ENCODE measurements at places on chromosomes 1 and 21.

DNA sequence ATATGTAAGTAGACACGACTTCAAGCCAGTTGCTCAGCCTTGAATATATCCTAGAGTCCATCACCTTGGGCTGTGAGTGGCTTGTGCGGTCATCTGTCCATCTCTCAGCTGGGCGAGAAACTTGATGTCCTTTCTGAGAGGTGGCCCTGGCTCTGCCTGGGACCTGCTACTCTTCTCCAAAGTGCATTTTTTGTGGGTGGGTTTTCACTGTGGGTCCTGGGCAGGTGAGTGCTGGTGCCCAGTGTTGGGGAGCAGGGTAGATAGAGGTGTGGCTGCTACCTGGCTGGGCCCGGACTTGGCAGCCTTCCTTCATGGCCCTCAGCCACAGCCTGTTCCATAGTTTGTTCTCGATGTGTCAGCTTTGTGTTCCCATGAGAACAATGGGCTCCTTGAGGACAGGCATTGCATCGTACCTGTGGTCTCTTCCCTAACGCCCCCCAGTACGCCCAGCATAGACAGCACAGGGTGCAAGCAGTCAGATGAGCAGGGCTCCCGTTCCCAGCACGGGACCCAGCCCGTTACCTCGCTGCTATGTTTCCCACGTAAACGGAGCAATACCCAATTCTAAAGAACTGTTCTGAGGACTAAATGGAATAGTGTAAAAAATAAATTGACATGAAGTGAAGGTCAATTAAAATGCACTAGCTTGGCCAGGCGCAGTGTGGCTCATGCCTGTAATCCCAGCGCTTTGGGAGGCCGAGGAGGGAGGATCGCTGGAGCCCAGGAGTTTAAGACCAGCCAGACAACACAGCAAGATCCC, 877 bp upstream of the SLX9 start:
- DNase-seq, result no peak

DNA sequence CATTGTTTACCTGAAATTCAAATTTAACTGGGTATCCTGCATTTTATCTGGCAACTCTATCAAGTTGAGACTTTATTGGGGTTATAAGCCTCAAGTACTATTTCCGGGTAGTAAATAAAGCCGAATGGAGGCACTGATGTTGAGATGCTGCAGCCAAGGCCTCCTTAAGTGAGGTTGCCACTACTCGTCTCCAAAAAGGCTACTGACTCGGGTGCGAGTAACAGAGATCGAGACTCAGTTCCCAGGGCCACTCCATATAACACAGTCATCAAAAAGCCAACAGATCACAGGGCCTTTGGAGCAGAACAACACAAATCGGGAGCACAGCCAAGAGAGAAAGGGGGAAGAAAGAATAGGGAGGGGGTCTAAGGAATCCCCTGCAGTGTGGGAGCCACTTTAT, 524 bp downstream of the COPA start:
- no peak for DNase-seq

DNA sequence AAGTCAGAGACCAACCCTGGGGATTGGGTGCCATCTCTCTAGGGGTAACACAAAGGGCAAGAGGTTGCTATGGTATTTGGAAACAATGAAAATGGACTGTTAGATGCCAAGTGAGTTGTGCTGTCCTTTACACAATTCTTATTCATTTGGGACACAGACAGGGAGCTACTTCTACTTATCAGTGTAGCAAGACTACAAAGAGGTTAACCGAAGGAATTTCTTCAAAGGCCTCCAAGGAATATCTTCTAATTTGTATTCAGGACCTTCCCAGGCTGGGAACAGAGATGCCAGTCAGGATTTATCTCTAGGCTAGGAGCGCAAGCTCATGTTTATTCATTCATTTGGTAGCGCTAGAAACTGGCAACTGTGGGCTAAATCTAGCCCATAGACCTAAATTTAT, 2.6 kb downstream of the NAXE start:
- DNase-seq, result no peak

DNA sequence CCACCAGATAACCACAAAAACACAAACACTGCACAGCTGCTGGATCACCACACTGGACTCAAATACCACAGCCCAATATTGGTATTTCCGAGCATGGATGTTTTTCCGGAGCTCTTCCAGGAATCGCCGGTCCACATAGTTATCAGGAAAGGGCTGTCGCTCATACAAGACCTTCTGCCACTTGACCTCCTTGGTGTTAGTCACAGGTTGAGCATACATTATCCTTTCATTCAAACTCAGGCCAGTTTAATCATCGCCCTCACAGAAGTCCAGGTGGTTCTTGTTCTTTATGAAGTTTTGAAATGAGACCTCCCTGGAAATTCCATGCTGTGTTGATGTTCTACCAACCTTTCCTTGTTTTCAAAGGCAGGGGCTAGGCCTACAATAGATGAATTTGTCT, 1.5 kb downstream of the PIGC start:
- no peak for DNase-seq

DNA sequence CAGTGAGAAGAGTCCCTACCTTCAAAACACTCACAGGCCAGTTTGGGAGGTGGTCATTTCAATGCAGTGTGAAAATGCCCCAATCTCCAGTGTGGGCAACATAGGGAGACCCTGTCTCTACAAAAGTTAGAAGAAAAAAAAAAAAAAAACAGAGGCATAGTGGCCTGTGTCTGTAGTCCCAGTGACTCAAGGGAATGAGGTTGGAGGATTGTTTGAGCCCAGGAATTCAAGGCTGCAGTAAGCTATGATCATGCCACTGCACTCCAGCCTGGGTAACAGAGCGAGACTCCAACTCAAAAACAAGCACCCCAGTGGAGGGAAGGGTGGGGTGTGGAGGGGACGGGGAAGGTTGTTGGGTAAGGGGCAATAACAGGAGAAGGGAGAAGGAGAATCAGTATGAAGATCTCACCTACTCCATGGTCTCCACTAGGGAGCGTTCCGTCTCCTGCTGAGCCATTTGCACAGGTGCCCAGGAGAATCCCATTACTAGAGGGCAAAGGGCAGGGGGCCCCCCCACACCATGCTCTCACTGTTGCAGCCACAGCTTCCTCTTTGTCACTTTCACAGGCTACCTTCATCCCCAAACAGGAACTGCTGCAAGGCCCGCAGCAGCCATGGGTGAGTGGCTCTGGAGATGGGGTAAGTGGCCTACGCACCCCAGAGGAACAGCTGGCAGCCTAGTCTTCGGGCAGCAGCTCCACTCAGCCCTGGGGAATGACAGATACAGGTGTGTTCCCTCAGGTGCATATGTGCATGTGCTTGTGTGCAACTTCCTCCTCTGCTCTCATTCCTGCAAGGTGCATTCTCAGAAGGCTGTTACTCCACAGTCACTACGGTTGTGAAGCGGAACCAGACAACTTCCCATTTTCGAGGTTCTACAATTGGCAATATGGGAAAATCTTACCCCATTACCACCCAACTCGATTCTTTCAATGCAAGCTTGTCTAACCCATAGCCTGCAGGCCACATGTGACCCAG, 87.9 kb upstream of the LYST start:
- DNase-seq, result no peak

DNA sequence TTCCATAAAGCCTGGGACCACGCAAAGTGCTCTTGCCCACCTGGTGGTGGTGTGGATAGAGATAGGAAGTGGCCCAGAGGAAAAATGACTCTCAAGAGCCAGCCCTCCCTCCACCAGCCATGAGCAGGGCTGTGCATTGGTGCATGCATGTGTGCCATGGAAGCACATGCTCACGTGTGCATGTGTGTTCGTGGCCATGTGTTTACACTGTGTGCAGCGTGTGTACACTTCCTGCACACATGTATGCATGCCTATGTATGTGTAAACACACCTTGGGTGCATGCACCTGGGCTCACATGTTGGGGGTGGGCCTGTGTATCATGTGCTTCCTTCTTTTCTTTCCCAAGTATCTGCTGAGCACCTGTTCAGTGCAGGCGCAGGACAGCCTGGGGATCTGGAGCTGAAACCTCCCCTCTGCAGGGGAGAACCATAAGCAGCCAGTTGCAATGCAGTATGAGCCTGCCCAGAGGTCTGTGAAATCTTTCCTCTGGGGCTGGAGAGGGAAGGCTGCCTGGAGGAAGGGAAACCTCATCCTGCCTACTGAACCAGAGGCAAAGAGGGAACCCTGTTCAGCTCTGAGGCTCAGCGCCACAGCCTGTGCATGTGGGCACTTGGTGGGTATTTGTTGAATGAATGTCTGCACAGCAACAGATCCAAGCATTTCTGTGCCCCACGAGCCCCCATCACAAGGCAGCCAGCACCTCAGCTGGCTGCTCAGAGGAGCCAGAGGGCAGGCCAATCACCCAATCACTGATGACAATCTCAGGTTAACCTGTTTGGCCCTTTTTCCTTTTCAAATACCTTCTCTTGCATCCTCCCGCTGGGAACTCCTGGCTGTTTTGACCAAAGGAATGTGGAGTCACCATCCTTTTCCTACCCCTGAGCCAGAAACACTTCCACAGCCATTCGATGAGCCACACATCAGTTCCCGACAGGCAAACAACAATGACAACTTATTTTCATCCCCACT, 327.0 kb downstream of the NPHP4 start:
- no peak for DNase-seq

DNA sequence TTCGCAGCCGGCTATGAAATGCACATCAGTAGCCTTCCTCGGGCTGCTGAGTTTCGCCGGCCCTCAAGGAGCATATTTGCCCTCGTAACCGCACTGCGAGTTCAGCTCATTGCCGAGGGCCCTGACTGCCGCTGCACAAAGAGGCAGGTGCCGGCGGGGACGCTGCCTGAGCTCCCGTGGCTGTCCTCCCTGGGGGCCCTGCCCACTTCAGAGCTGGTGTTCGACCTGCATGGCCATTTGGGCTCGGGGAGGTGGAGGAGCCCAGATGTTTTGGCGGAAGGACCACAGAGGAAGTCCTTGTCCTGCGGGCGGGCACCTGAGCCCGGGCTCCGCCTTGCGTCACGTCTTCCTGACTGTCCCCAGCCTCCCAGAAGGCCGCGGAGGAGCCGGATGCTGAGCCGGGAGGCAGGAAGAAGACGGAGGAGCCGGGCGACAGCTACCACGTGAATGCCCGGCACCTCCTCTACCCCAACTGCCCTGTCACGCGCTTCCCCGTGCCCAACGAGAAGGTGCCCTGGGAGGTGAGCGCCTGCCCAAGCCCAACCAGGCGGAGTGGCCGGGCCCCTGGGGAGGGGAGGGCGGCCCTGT, 29.9 kb upstream of the LRRC3 start:
- no peak for DNase-seq

DNA sequence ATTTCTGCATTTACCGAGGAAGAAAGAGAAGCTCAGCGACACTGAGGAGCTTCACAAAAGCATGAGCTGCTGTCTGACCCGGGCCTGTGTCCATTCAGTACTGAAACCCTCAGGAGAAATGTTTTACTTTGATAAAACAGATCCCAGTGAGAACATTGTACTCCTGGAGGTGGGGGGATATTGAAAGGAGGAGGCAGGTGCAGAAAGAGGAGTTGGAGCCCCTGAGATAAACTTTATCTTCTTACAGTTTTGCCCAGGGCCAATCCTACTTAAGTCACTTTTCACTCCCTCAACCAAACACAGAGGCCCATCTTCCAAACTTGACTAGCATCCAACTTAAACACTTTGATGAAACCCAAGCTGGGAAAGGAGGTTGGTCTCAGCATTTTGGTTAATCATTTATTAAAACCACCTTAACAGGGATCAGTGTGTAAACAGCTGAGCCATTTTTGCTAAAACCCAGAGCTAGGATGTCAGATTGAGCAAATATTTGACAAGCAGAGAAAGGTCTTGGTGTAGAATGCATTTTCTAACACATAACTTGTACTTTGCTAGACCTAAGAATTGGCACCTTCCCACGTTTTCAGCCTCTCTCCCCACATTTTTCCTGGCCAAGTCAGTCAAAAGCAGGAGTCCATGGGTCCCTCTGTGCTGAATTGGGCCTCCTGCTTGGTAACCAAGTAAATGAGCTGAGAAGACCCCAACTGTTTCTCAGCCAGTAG, 32.5 kb upstream of the SARS1 start:
- DNase-seq, result no peak

- no peak for DNase-seq
These were observed 237.9 kb downstream of the PBX1 start for GRCh38 chr1:164796916-164797315.

DNA sequence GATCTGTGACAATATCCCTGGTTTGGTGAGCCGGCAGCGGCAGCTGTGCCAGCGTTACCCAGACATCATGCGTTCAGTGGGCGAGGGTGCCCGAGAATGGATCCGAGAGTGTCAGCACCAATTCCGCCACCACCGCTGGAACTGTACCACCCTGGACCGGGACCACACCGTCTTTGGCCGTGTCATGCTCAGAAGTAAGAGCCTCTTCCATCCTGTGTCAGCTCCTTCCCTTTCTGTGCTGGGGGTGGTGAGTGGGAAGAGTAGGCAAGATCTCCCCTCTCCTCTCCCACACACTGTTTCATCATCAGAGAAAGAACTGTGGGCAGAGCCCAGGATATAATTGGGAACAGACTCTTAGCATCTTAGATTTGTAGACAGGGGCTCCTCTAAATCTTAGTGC, 6.1 kb downstream of the WNT2B start:
- DNase-seq, result no peak

DNA sequence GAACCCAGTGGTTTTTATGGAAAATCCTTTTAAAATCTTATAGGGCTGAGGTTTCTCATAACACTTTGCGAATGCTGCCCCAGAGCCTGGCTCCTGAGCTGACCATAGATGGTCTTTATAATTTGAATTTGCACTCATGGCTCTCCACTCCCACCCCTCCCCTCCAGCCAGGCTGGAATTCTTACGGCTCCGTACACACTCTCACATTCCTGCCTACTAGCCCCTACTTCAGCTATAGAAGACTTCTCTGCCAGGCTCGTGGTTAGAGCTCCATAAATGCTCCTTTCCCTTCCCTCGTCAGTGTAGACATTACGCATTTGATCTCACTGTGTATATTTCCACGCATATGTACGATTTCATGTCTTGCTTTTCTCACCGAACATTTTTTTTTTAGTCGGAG, 5.4 kb upstream of the HSPG2 start:
- no peak for DNase-seq

DNA sequence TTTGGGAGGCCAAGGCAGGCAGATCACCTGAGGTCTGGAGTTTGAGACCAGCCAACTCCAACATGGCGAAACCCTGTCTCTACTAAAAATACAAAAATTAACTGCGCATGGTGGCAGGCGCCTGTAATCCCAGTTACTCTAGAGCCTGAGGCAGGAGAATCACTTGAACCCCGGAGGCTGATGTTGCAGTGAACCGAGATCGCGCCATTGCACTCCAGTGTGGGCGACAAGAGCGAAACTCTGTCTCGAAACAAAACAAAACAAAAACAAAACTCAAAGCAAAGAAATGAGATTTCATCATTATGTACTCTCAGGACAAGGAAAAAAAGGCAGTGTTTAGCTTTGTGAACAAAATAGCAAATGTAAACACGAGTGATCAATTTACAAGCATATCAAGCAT, 61.0 kb downstream of the LAMC2 start:
- no peak for DNase-seq

DNA sequence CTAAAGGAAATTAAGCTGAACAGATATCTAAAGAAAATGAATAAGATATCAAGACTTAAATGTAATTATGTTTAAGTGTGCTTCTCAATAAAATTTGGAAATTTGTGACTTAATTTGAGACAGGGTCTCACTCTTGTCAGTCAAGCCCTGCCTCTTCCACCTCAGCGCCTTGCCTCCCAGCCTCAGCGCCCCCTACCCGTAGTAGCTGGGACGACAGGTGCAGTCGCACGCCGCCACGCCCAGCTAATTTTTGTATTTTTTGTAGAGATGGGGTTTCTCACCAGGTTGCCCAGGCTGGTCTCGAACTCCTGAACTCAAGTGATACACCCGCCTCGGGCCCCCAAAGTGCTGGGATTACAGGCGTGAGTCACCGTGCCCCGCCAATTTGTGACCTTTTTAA, 117.0 kb downstream of the CLEC20A start:
- no peak for DNase-seq
